ENCODE measurements at places on chromosomes 12 and 14. TPM values are rescaled to one million over a fixed set of nuclear protein-coding genes. Genes with fewer than 3 reads are reported as not detected.

The WIF1 gene
- not detected for total RNA-seq

The PRICKLE1 gene
- total RNA-seq, result not detected

The DNAI7 gene
- total RNA-seq, result not detected

The RNF212B gene
- not detected for total RNA-seq

The ALX1 gene
- not detected for total RNA-seq

The PLEKHG3 gene
- total RNA-seq, result 3.9 TPM

The TAS2R31 gene
- total RNA-seq, result 1.2 TPM

The BEGAIN gene
- total RNA-seq, result 3.4 TPM

The OTX2 gene
- not detected for total RNA-seq

The CMTM5 gene
- total RNA-seq, result not detected

The NKX2-1 gene
- not detected for total RNA-seq

The FLVCR2 gene
- total RNA-seq, result 5.0 TPM

The AREL1 gene
- 37.8 TPM for total RNA-seq

The ANKS1B gene
- 0.36 TPM for total RNA-seq

The RERG gene
- not detected for total RNA-seq

The KLRF1 gene
- not detected for total RNA-seq

The CHST11 gene
- total RNA-seq, result 43.5 TPM

The IL23A gene
- 45.9 TPM for total RNA-seq

The TRPV4 gene
- total RNA-seq, result not detected

The PRR4 gene
- 1.0 TPM for total RNA-seq

The KERA gene
- not detected for total RNA-seq

The OTUB2 gene
- 0.86 TPM for total RNA-seq

The TMEM63C gene
- total RNA-seq, result 1.3 TPM

The FSCB gene
- total RNA-seq, result not detected

The CHD8 gene
- 85.5 TPM for total RNA-seq

The PTGDR gene
- 0.34 TPM for total RNA-seq

The POTEM gene
- total RNA-seq, result not detected

The KRT71 gene
- total RNA-seq, result not detected

The OAS2 gene
- 51.9 TPM for total RNA-seq

The SDS gene
- not detected for total RNA-seq

The EFS gene
- not detected for total RNA-seq

The IFI27 gene
- total RNA-seq, result 1.3 TPM

The TMEM119 gene
- total RNA-seq, result not detected

The KLHL33 gene
- 0.11 TPM for total RNA-seq

The ADAM21 gene
- total RNA-seq, result 0.15 TPM

The ANKRD13A gene
- 32.1 TPM for total RNA-seq

The SMCO2 gene
- not detected for total RNA-seq

The PRIMA1 gene
- total RNA-seq, result not detected

The BMAL2 gene
- 19.1 TPM for total RNA-seq

The IL26 gene
- total RNA-seq, result 0.50 TPM

The SLC24A4 gene
- not detected for total RNA-seq

The LGMN gene
- total RNA-seq, result 0.29 TPM

The CCDC38 gene
- total RNA-seq, result 0.31 TPM

The NUAK1 gene
- total RNA-seq, result not detected

The TCL1B gene
- not detected for total RNA-seq

The KRT6C gene
- total RNA-seq, result not detected

The NDUFA12 gene
- total RNA-seq, result 141 TPM

The ACVR1B gene
- total RNA-seq, result 10.8 TPM

The EPYC gene
- not detected for total RNA-seq

The FOXA1 gene
- total RNA-seq, result not detected

The PLXNC1 gene
- 5.6 TPM for total RNA-seq

The KRT85 gene
- not detected for total RNA-seq

The SLC22A17 gene
- total RNA-seq, result 2.0 TPM

The GDF3 gene
- total RNA-seq, result not detected

The PPP4R3A gene
- 127 TPM for total RNA-seq

The PTGER2 gene
- total RNA-seq, result 49.7 TPM
